ENCODE measurements at places on chromosomes 2 and 18. TPM values are rescaled to one million over a fixed set of nuclear protein-coding genes. Genes with fewer than 3 reads are reported as not detected.
A peak's percentile ranks its signal among the peaks of the same experiment; 100 is the strongest.

- DNase-seq = no peak
Observed at GRCh38 chr2:62071760-62072680, 123.9 kb upstream of the B3GNT2 start.

- DNase-seq = peak; percentile 43
Observed at GRCh38 chr2:175030380-175031271, 25.4 kb upstream of the CHN1 start.

DNA sequence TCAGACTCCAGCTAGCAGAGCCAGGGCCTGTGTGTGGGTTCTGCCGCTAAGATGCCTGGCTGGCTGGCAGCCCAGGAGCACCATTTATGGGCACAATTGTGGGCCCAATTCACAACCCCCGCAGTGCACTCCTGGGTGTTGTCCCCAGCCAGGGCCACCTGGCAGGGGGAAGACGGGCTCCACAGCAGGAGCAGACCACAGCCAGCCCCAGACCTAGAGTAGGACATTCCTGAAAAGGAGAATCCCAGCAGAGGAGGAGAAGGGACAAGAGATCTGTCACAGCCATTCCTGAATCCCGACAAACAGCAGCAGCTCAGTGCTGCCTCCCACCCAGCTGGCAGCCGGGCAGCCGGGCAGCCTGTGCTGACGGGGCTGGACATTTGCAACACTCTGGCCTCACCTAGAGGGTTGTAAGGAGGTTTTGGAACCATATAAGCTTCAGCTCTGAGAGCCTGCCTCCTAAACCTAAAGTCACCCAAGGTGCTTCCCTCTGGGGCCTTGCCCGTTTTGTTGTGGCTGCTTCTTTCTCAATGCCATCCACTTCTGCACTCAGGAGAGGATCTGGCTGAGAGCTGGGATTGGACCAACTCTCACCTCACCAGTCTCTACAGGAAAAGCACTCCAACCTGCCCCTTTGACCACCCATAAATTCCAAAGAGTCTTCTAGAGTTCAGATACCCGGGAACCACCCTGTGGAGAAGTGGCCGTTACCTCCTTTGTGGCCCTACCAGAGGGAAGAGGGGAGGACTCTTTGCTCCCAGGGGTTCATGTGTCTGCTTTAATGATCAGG is 4.1 kb upstream of the TMEM177 start:
- peak; percentile 26 for DNase-seq

DNA sequence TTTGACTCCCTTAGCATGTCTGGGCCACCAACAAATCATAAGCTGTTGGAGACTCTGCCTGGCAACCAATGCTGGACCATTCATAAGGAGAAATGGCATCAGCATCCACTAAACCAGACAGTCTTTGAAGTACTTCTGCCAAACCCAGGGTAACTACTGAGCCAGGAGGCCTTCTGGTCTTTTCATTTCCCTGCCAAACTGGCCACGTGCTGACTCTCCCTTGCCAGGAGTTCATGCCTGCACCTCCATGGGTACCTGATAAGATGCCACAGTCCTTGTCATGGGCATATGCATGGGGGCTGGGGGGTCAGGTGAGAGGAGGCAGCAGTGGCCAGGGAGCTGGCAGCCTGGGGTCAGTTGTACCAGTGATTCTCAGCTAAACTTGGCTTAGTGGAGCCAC is 34.2 kb upstream of the DAPL1 start:
- no peak for DNase-seq

The CPS1 gene
- total RNA-seq = 1.1 TPM

DNA sequence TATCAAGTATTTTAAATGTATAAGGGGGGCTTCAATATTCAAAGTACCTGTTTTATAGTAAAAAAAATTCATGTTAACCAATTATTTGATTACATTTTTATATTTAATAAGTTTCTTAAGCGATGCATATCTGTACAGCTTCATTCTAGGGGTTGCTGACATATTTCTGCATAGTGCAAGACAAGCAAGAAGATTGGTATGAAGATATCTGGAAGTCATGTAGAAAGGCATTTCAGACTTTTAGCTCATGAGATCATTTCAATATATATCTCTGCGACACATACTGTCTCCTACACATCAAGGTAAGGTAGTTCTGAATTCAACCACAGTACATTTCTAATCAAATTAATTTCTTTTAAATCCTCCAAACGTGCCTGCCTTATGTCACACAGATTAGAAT is 73.1 kb downstream of the MEMO1 start:
- no peak for DNase-seq

DNA sequence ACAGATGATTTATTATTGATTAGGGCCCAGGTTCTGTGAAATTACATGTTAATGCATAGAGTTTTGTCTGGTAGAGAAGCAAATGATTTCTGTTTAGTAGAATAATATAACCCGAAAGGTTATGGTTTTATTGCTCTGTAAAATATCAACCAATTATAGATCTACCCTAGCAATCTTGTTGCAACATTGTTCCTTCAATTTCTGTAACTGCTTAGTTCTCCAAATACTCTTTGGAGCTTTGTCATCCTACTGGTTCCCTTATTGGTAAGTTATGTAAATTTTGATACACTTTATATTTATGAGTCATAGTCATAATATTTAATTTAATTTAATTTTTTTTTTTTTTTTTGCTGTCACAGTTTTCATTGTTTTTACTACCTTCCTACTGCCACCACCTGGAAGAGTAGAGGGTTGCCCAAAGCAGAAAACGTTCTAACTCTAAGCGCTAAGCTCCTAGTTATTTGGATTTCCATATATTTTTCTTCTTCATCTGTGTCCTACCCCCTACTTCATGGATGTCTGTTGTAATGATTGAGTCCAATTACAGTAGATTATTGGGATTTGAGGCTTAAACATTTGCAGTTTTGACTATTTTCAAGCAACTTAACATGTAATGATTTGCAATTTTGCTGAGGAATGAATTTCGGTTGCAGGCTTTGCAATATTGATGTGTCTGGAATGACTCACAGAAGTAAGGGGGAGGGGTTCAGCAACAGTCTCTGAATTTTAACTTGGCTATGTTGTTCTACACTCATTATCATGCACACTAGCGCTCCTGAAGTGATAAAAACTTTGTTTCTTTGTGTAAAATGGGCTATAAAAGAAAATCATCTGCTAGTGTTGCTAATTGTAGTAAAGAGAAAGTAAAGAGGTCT is 51.1 kb downstream of the NABP1 start:
- DNase-seq = peak; percentile 4

DNA sequence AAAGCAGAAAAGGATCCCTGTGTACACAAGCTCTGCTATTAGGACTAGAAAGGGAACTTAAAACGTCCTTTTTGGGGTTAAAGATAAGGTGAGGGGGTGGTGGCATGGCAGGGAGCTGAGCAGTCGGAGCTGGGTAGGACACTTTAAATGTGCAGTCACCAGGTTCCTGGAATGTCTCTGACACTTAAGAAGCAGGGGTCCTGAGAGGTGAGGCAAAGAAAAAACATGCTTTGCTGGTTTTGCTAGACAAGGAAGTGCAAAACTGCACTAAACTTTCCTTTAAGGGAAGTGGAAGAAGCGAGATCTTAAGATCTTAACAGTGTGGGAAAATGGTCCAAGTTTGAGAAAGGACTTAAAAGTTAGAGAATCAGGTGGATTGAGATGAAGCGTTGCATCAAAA is 99.5 kb upstream of the MAP3K20 start:
- DNase-seq = no peak

The C2orf49 gene
- 19.0 TPM for total RNA-seq

DNA sequence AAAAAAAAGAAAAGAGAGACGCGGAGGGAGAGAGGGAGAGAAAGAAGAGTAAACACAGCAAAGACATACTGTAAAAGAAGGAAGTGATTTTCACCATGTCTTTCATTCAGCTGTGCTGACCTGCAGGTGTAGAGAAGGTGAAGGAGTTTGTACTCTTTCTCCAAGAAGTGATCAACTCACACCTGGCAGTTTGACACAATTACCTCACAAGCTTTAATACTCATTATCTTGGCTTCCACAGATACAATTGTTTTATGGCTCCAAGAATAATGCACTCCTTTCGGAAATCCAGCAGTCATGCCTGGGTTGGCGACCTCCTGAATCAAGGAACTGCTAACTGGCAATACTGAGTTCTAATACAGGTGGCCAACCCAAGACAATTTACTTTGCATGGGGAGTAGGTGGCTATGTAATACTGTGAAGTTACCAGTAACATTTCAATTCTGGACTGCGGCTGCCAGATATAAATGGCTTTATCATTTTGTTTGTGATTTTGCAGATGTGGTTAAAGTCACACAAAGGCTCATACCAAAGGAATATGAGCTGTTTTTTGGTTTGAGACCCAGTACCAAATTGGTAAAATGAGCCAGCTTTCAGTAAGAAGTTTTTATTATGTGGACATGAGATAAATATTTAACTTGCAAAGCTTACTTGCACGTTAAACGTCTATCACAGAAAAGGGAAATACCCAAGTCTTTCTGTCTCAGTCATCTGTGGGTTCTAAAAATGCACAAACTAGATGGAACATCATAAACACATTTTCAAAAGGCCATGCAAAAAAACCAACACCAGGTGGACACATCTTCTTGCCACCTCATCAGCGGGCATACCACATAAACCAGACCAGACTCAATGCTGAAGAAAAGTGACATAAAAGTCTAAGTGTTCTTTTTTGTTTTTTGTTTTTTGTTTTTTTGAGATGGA is 69.3 kb downstream of the NCKAP5 start:
- no peak for DNase-seq

The C18orf54 gene
- total RNA-seq = 9.3 TPM

The APCDD1 gene
- total RNA-seq = 0.51 TPM

DNA sequence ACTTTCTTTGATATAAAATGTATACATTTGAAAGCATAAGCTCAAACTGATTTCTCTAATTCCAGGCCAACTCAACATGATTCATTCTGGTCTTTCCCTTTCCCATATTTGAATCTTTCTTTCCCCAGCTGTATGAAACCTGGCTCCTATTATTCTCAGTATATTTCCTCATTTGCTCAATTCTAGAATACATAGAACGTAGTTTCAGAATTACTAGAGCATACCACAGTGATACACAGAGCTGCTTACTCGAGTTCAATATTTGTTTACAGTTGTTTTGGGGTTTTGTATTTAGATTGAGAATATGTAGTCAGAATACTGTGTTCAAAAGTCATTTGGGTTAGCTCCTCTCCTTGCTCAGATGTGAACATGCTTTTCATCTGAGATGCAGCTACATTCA is 43.0 kb downstream of the TNFRSF11A start:
- no peak for DNase-seq

DNA sequence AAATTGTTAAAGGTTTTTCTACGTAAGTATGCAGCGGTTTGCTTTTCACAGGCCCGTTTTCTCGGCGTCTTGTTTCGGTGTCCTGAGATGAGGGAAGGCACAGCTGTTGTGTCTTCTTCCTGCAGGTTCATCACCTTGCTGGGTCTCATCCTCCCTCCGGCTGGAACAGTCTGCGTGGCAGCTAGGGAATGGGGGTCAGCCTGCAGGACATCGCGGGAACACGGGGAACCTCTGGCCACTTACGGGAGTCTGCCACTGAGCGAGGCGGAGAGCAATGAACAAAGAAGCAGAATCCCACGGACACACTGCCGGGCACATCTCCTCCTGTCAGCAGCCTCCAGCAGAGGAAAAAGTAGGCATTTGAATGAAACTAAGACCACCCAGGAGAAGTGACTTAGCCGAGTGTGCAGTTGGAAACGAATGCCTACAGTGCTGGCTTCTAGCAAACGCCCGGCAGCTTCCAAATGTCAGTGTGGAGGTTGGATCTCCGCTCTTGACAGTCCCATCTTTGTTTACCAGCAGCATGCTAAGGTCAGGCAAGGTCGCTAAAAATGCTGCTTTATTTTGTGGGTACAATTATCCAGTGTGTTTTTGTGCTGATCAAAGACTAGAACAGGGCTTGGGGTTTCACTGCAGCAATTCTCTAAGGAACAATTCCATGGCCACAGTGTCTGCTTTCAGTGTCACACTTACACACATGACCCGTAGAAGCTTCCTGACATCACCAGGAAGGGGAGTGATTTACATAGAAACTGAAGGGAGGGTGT is 109.8 kb upstream of the SEC11C start:
- no peak for DNase-seq

The MAP3K20 gene
- 47.9 TPM for total RNA-seq

The POU3F3 gene
- not detected for total RNA-seq

- no peak for DNase-seq
Observed at GRCh38 chr2:228600265-228600664, 418.8 kb upstream of the SPHKAP start.

GRCh38 chr2:85852937-85853498 is 35.8 kb downstream of the ST3GAL5 start:
- no peak for DNase-seq

GRCh38 chr2:38554973-38555595 is 47.6 kb downstream of the HNRNPLL start:
- no peak for DNase-seq

GRCh38 chr18:27728659-27729058 is 448.3 kb downstream of the CDH2 start:
- no peak for DNase-seq

- DNase-seq = no peak
Observed at GRCh38 chr2:54332386-54332785, 76.4 kb upstream of the TSPYL6 start.
